ENCODE measurements at places on chromosomes 11 and 22.
A peak's percentile ranks its signal among the peaks of the same experiment; 100 is the strongest.

DNA sequence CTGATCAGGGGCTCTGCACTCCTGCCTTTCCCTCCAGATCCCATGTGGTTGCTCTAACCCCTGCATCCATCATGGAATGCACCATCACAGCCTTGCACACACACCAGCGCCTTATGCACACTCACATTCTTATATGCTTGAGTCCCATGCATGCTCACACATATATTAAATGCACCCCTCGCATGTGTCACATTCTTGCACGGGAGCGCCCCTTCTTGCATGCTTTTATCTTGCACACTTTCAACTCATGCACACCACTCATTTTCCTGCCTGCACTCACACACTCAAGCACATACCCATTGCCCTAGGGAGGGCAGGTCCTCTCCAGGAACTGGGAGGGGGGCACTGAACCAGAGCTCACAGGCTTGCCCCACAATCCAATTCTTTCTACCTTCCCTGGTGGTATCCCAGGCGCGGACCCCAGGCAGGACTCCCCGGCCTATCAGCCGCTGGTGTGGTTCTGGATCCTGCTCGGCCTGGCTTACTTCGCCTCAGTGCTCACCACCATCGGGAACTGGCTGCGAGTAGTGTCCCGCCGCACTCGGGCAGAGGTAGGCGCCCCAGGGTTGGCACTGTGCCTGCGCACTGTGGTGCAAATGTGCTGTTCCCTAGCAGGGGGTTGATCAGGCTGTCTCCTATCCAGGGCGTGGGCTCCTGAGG is 2.3 kb upstream of the CATSPERZ start:
- DNase-seq, result no peak

GRCh38 chr22:19062943-19063308 is 59.3 kb downstream of the DGCR2 start:
- no peak for DNase-seq

DNA sequence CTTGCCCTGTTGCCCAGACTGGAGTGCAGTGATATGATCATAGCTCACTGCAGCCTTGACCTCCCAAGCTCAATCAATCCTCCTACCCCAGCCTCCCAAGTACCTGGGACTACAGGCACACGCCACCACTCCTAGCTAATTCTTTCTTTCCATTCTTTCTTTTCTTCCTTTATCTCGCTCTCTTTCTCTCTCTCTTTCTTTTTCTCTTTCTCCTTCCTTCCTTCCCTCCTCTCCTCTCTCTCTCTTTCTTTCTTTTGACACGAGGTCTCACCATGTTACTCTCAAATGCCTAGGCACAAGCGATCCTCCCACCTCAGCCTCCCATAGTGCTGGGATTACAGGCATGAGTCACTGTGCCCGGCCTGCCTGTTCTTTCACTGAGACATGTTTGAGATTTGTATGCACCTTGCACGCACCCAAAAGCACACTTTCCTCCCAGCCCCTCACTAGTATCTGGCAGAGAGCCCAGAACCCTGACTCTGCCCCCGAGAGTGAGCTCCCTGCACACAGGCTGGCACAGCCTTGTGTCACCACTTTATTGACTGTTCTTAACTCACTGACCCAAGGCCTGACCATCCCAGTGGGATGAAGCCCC is 56.8 kb downstream of the CD6 start:
- DNase-seq, result no peak

DNA sequence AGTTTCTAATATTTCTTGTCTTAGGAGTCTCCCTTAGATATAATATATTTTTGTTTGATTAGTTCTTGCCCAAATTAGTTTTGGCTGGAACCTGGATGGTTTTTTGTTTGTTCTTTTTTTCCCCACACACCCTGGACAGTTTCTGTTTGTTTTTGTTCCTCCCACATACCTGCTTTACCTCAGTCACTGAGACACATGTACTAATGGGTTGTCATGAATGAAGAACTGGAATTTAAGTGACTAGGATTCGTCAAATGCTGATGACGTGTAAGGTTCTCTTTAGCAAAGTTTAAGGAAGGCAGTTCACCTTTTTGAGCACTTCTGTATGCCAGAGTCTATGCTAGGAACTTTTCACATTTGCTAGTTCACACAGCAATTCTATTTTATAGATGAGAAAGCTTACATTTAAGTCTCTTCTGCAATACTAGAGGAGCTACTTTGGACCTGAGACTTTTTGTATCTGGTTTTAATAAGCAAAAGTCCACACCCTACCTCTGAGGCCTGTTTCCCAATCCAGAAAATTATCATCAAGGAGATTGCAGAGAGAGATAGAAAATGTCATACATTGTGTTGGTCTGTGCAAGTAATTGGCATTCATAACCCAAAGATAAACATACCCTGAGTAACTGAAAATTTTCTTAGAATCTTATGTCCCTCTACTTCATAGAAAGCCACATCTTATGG is 86.7 kb upstream of the RAB1B start:
- DNase-seq, result peak; percentile 46

GRCh38 chr11:125720781-125721180 is 25.3 kb upstream of the PATE1 start:
- no peak for DNase-seq

GRCh38 chr22:43135565-43135964 is 7.6 kb downstream of the MCAT start:
- DNase-seq, result no peak

- no peak for DNase-seq
Measured at GRCh38 chr11:20912922-20913512, 243.6 kb downstream of the NELL1 start.

GRCh38 chr22:31695423-31695822 is 33.4 kb upstream of the PISD start:
- DNase-seq, result no peak

DNA sequence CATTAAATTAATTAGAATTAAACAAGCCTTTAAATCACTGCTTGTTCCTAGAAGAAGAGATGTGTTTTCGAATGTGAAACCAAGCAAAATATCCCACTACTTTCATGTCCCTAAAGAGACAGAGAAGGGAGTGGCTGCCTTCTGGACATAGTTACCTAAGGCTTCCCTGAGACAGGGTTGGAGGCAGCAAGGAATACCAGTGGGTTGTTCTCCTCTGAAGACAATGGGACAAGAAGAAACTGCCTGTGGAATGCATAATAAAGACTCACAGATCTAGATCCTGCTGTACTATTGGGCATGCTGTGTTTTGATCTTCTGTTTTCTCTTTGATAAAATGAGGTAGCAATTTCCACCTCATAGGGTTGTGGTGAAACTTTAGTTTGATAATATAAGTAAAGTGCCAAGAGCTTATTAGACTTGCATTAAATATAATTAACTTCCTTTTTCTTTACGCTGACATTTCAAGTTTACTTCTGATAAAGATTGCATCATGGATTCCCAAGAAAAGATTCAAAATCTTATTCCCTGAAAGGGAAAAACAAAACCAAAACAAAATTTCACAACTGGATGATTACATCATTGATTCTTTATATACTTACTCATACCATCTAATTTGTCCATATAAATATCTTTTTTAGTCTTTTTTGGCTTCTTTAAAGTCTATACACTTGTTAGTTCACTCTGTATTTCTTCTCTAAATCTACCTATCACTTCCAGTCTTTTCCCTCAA is 621.3 kb downstream of the ETS1 start:
- no peak for DNase-seq

DNA sequence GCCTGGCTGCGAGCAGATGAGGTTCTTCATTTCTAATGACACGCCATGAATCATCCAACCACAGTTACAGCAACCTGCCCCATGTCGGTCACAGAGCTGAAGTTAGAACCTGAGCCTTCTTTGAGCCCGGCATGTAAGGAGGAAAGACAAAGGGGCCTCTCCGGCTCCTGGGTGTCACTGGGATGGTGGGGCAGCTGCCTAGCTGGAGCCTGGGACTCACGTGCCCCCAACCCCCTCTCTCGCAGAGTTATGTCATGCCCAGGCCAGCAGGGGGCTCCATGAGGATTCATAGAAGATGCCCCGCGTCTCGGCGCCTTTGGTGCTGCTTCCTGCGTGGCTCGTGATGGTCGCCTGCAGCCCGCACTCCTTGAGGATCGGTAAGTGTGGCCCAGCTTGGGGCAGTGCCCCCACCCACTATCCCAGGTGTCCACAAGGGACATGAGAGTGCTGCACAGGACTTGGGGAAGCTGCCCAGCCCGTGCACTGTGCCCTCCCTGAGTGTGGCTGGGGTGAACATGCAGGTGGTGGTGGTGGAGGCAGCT is 148.5 kb downstream of the GRIK4 start:
- no peak for DNase-seq

- no peak for DNase-seq
Measured at GRCh38 chr22:24703101-24703500, 71.4 kb downstream of the PIWIL3 start.

DNA sequence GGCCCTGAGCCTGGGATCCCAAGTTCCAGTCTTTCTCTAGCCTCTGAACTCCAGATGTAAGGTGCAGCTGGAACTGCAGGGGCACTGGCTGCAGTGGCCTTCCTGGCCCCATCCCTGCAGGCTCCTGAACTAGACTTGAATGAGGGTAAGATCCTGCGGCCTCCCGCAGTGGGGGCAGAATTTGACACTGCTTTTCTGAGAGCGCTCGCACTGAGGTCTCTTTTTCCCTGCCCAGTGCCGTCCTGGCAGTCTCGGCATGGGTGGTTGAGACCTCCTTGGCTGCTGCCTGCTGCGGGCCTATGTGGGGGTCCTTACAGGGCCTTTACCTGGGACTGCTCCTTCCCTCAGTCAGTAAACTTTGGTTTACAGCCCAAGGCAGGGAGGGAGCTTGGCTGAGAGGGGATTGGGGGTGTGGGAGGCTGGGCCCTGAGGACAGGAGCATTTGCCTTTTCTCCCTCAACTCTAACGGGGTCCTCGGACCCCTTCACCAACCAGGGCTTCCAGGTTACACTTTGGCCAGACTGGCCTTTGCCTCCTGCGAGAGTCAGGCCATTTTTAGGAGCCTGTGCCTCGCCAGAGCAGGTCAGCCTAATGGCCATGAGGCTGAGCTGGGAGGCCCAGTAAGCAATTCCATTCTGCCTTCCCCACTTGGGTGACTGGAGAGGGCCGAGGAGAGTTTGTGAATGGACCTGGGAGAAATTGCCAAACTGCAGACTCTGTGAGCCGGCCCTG is 35.4 kb downstream of the FAM83F start:
- DNase-seq, result no peak

DNA sequence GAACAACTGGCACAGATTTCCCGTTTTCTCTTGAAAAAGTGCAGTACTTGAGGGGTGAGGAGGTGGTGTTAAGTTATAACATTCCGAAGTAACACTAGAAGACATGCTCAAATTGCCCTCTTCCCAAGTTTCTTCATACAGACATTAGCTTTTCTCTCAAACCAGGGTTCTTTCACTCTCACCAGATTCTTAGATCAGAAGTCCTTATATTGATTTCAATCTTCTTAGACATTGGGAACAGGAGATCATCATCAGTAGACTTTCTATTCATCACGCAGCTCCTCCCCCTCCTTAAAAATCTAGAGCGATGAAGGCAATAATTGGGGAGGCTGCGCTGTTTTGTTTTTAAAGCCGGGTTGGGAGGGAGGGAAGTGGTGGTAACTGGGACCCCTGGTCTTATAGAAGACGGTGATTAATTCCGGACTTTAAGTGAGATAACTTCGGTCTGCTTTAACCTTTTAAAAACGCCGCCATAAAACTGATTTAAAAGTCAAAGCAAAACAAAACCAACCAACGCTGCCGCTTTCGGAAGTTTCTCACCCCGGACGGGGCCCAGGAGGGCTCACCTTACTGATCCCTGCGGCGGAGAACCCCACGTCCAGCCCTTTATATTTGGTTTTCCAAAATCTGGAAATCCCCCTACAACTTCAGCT is 665 bp downstream of the USP28 start:
- no peak for DNase-seq

DNA sequence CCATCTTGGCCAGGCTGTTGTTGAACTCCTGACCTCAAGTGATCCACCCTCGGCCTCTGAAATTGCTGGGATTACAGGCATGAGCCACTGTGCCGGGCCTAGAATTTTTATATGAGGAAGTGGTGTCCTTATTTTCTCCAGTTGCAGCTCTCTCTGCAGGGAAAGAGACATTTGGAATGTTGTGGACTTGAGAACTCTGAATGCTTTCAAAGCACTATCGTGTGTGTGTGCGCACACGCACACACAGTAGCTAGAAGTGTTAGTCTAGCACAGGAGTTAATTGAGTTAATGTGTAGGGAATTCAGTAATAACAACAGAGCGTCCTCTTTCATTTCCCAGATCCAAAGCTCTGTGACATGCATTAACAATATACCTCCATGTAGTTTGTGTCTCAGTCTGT is 164.0 kb upstream of the RASSF10 start:
- no peak for DNase-seq

DNA sequence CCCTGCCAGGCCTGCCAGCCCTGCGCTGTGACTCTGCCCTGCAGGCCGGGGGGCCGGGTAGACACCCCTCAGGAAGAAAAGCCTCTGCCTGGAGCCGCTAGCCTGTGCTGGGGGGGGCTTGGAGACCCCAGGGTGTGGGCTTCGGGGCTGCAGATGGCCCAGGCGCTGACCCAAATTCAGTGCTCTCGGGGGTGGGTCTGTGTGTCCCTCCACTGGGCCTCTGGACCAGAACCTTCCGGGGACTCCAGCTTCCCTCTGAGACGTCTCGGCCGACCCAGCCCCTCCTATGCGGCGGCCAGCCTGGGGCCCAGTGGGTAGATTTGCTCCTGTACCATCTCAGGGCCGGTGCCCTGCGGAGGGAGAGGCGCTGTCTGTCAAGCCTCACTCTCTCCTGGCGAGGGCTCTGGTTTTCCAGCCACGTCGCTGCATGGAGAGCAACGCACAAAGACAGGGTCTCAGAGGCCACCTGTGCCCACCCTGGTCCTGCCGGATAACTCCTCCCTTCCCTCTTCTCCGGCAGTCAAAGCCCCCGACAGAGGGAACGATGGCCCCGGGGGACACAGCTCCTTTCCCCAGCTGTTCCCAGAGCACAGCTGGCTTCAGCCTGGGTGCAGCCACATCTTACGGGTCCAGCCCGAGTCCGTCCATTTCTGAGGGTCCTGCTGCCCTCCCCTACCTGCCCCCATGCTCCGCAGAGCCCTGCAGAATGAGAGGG is 40.1 kb upstream of the TOLLIP start:
- DNase-seq, result no peak

Measured in AG09319 (cell line).